ENCODE measurements at places on chromosomes 11 and 22. TPM values are rescaled to one million over a fixed set of nuclear protein-coding genes. Genes with fewer than 3 reads are reported as not detected.

SCGB2A2 gene
- total RNA-seq: not detected

WEE1 gene
- total RNA-seq: 34.8 TPM

PLXNB2 gene
- total RNA-seq: 65.6 TPM

OR5W2 gene
- not detected for total RNA-seq

GRCh38 chr11:110711776-110712658 is at the start of gene ARHGAP20:
TSS of gene ARHGAP20 (minus strand) at chr11:110712437. CDS start at chr11:110712231, 206 bp downstream.
- DNase-seq: peak; percentile 68

DNA sequence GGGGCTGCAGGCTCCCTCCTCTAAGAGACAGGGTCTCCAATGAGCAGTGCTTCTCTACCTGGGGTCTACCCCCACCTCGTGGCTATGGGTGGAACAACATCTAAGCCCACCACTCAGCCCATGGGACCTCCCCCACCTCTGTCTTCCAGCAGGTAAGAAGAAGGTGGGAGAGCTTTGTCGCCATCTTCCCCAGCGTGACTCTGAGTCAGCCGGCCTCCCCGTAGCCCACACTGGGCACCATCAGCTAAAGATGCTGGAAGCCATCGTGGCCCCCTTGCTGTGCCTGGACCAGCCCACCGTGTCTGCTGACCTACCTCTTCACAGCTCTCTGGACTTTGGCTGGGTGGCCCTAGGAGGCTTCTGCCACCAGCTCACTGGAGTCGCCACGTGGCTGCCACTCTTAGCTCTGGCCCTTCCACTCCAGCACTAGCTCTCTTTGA is 944 bp downstream of the C11orf86 start:
- no peak for DNase-seq

DNA sequence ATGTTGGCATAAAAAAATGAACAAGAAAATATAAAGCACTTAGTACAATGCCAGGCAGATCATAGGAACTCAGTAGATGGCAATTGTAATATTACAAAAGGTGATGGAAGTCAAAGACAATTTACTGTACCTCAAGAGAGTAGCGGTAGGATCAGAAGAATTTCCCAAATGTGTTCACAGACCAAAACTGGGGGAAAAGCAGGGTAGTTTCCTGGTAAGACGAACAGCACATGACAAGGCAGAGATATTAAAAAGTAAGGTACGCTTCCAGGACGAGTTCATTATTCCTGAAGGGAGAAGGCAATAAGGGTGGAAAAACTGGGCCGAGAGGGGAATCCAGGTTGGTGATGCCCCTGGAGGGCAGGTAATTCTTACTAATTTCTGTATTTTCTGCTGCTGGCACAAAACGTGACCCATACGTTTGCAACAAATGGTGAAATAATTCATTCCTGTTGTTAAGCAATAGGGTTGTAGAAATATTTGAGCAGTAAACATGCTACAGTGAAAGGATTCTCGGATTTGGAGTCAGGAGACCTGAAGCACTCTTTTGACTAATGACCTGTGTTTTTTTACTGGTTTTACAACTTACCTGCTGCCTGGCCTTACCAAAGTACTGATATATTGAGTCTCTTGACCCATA is 786 bp upstream of the ANKRD42 start:
- DNase-seq: no peak

- DNase-seq: peak; percentile 93
These were observed 35.5 kb downstream of the RPL27A start for GRCh38 chr11:8717876-8718753.

DNA sequence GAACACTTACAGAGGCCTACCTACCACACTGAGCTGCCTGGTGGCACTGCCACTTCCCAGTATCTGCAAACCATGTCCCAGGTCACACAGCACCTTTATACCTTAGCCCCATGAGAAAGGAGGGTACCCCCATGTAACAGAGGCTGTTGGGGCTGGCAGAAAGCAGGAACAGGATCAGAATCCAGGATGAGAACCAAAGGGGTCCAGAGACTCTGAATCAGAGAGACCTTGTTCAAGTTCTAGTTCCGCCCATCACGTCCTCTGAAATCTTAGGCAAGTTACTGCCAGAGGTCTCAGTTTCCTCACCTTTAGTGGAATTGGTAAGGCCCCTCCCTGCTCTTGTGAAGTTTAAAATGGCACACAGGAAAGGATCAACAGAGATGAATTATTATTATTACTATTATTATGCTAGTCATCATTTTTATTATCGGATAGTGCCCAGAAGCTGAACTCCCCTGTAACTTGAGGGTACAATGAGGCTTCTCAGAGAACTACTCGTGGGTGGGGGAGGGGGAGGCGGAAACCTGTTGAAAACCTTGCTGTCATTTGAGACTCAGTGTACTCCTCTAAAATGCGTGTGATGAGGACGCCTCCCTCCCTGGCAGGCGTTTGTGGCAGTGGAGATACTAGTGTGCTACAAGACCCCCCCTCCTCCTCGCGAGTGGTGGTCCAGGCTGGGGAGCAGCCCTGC is 9.3 kb downstream of the SELENOM start:
- no peak for DNase-seq

- DNase-seq: no peak
These were observed 154.3 kb downstream of the FBXO7 start for GRCh38 chr22:32628628-32629572.

DNA sequence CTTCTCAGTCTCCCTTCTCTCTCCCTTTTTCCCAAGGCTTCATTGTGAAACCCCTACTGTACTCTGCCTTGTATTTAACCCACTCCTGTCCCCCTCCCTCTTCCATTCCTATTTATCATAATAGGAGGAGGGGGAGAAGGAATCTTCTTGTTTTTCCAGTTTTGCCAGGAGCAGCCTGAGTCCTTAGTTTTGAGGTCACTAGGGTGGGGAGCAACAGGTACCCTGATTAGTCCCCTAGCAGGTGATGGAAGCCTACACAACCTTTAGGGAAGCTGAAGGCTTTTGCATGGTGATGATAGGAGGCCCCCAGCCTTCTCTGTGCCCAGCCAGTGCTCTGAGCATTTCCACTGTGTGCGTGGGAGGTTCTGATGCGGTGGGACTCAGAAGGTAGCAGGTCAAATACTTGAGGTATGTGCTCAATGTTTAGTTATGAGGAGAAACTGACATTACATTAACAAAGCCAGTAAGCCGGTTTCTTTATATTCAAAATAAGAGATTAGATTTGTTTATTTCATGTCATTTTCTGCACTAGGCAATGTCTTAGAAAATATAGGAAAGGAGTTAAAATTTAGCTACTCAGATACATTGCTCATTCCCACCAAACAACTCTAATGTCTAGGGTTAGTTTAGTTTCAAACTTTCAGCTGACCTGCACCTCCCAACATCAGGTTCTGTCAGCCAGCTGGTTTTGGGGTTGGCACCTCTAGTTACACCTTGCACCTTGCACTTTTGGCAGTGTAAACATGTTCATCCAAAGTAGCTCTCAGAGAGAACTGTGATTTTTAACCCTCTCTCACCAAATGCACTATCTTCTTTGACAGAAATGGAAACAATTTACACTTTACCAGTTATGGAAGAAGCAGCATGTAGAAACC is 26.0 kb downstream of the PARVA start:
- no peak for DNase-seq

GRCh38 chr11:47411884-47412746 is 3.7 kb downstream of the SLC39A13 start:
- DNase-seq: peak; percentile 76

GRCh38 chr22:36330655-36331305 is 57.0 kb downstream of the MYH9 start:
- peak; percentile 58 for DNase-seq

DNA sequence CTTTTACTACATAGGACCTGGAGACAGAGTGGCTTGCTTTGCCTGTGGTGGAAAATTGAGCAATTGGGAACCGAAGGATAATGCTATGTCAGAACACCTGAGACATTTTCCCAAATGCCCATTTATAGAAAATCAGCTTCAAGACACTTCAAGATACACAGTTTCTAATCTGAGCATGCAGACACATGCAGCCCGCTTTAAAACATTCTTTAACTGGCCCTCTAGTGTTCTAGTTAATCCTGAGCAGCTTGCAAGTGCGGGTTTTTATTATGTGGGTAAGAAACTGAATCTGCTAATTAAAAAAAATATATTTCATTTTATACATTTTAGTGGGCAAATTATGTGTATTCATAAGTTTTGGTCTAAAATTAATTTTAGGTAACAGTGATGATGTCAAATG is 7.8 kb downstream of the BIRC3 start:
- DNase-seq: no peak

DNA sequence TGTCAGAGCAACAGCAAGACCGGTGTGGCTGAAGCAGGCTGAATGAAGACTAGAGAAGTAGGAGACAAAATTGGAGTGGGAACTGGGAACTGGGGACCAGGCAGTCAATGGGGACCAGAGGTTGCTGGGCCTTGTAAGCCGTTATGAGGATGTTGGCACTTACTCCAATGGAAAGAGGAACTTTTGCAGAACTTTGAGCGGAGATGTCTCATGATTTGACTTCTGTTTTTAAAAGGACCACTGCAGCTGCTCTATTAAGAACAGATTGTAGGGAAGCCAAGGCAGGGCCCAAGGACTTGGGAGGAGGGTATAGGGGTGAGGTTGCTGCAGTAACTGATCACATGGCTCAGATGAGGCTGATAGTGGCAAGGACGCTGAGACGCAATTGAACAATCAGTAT is 34.2 kb downstream of the IL18 start:
- no peak for DNase-seq

Measured in MG63 (cell line).